Stimulated activated CD4-positive, alpha-beta T cell treated with anti-CD3 and anti-CD28 coated beads, Interleukin-12 subunit alpha, Interleukin-12 subunit beta, amount 100 ng/mL, for 48 hours (primary cell): ENCODE measurements at places on chromosomes 1 and 21.

- no peak for DNase-seq
Measured at GRCh38 chr1:106055855-106056254, 1000.6 kb upstream of the PRMT6 start.

DNA sequence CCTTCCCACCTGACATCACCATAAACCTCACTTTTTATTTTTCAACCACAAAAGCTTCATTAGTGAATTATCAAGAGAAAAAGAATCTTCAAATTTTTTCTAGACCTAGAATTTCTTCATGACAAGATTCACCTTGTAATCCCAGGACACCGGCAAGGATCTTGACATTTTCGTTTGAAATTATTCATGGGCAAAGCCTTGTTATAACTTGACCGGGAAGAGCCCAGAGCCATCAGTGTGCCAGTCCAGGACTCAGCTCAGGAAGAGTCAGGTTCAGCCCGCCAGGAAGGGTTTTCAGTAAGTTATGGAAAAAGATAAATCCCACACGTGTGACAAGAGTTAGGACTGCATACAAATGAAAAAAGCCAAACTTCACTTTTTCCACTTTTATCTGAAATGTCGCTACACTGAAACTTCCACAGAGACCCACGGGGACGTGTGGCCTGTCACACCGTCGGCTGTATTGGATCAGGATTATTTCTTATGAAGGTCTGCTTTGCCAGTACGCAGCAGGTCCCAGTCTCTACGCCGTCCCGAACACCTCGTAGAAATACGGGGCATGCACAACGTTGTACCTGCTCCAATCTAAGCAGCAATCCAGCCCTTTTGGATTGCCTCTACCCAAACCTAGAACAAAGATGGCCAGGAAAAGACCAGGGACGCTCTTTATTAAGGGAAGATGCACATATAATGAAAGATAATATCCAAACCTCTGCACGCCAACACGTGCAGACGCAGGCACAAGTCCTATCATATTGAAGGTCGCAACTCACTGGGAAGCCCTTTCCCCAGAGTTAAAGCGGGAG is 916 bp downstream of the F3 start:
- DNase-seq, result no peak

DNA sequence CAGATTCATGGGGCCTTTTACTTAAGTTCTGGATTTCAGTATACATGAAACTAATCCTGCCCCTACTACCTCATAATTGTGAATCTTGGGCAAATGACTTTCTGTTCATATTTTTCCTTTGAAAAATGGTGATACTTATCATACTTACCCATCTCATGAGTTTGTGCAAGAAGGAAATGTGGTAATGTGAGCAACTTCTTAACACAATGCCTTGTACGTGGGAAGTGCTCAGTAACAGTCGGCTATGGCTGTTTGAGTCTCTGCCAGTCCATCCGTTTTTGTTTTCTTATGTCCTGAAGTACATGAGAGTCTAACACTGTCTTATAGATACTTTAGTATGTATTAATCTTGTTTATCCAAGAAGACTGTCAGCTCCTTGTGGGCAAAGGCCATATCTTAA is 86.5 kb downstream of the PATJ start:
- no peak for DNase-seq

DNA sequence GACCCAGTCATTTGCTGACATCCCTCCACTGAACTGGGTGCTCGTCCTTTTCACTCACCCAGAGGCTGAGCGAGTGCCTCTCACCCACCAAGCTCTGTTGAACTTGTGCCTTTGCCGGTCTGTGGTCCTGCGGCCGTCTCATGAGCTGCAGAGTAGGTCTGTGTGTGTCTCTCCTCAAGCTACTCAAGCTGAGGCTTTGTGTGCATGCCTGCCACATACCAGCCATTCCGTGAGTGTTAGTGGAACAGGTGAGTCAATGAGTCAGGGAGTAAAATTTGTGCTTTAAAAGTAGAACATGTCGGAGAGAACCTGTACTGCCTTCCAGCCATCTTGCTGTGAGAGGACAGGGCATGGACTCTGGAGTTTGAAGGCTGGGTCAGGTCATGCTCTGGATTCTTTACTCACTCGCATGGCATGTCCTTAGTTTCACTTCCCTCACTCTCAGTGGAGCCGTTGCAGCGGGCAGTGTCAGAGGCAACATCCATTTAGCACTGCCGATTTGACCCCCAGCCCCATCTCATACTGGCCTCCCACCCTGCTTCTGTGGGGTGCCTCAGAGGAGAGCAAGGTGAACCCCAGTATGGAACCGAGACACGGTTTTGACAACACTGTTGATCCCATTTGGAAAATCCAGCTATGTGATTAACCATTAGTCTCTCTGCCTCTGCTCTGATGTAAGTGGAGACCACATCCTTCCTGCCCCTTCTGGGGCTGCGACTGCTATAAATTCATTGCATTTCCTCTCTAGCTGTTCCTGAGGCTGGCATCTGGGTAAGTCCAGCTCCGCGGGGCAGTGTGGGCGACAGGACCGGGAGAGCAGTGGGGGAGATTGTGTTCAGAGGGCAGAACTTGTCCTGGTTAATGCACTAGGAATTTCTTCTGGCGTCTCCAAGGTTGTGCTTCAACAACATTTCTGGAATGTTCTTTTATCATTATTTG is at the start of gene NLRP3:
NLRP3 (plus strand) TSS at position 751 of the 939 bp plus-strand sequence. CDS start 2,628 bp downstream, outside the sequence.
- no peak for DNase-seq

- no peak for DNase-seq
Measured at GRCh38 chr1:1797731-1798341, 19.6 kb upstream of the NADK start.

GRCh38 chr21:46000182-46000730 is 18.7 kb downstream of the COL6A1 start:
- no peak for DNase-seq

GRCh38 chr1:118122234-118123004 is 62.6 kb downstream of the SPAG17 start:
- no peak for DNase-seq

DNA sequence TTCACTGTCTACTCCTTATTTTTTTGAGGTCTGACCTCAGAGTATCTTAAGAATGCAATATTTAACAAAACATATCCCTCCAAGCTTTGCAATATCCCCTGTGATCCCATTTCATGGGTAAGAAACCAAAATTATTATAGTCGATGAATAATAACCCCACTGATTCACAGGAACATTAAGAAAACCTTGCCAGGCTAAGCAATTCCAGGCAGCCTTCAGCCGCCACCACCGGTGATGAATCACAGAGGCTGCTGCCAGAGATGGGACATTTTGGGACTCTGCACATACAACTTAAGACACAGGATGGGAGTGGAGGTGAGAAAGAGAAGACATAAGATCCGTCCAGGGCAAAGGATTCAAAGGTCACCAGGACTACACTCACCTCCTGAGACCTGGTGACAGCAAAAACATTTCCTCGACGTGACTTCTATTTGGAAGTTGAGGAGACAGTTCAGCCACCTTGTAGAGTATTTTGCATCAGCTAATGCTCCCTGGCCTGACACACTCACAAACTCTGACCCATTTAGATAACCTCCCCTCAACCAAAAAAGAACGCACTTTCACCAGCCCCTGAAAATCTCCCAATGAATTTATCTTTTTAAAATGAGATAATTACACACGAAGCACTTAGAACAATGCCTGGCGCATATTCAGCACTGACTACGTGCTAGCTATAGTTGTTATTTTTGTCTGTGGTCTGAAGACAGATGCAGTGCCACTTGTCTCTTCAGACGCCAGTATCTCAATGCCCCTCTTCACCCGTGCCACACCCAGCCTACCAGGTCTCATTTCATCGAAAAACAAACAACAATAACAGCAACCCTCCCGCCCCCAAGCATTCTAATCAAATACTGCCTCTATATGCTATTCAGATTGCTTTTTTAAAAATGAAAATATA is 17.8 kb upstream of the OVAAL start:
- no peak for DNase-seq
